ENCODE measurements at places on chromosomes 3 and 15. TPM values are rescaled to one million over a fixed set of nuclear protein-coding genes. Genes with fewer than 3 reads are reported as not detected.

DNA sequence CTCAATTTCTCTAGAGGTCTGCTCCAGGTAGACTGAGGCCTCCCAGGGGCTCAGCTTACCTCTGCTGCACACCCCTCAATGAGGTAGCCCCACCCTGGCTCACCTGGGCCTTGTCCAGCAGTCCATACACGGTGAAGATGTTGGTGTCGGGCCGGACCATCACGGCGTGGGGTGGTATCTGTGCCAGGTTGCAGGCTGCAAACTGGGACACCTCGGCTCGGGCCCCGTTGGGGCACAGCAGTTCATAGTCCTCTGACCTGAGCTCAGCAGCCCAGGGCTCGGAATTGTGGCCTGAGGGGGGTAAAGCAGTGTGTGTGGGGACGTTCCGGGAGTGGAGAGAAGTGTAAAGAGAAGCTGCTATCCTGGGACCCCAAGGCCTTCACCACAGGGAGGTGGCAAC lies 23.2 kb downstream of the MELTF start:
- DNase-seq, result no peak

GRCh38 chr3:15094187-15094875 lies 4.6 kb downstream of the RBSN start:
- DNase-seq, result no peak

- DNase-seq, result no peak
Observed at GRCh38 chr15:26242565-26243071, 379.5 kb upstream of the ATP10A start.

DNA sequence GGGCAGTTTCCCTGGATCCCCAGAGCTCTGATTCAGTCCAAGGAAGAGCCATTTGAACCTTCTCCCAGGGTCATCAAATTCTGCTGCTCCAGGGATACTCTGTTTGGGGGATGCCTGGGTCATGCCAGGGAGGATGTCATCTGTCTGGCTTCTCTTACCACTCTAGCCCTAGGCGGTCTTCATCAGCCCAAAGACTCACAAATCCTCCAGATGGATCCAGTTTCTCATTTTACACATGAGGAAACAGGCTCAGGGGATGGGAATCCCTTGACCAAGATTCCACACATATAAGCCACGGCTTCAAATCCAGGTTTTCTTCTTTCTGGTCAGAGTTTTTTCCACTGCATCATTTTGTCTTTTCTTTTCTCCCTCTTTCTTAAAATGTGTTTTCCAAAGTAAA lies 36.7 kb downstream of the SLC28A1 start:
- DNase-seq, result no peak

DNA sequence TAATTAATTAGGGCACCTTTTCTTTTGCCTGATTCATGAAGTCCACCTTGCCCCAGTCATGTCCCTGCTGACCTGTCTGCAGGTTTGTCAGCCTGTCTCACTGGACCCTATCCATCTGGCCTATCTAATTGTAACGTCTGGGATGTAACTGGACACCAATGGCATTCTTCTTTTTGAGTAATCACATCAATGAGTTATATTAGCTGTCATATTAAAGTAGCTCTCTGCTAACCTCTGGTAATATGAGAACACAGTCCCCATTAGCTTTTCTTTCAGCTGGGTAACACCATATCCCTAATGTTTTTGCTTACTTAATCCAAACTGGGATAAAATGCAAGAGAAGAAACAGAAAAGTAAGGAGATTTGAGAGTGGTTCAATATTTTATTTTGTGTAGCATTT lies 166.2 kb upstream of the VEPH1 start:
- DNase-seq, result no peak

DNA sequence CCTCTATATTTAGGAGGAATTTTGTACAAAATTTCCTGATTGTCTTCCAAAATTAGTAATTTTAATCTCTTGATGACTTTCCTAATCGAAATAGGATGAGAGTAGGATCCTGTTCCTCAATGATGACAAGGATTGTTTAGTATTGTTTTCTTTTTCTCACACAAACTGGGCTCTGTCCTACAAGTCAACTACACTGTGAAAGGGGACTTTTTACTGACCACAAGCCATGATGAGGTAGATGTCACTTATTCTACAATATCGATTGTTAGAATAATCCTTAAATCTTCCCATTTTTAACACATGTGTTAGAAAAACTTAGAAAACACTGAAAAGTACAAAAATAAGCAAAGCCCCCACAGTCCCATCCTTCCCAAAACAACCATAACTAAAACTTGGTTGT lies 35.8 kb upstream of the TSC22D2 start:
- no peak for DNase-seq

GRCh38 chr3:155096303-155097008 lies 16.3 kb downstream of the MME start:
- no peak for DNase-seq

DNA sequence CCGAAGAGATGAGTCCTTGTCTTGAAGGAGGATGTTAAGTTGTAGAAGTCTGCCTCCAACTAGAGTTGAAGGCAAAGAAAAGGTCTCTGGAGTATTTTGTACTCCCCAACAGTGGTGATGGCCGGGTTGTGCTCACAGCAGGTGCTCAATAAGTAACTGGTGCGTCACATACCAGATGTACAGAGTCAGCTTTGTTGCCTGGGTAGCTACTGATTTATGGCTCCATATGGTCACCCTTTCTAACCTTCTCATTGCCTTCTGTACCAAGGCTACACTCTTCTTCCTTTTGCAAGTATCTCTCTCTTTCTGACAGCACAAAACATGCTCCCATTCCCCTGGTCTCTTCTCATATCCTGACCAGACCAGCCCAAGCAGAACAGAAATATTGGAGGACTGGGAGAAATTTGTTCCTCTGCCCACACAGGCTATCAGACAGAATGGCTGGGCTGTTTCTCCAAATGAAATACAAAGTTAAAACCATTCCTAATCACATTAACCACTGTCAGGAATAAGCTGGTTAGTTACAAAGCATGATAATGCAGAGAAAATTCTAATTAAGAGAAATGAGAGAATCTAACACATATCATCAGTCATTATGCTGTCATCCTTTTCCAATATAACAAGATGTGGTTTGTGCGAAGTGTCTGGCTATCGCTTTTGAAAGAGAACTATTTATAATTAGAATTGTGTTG lies 150.1 kb upstream of the LRRN1 start:
- DNase-seq, result no peak

DNA sequence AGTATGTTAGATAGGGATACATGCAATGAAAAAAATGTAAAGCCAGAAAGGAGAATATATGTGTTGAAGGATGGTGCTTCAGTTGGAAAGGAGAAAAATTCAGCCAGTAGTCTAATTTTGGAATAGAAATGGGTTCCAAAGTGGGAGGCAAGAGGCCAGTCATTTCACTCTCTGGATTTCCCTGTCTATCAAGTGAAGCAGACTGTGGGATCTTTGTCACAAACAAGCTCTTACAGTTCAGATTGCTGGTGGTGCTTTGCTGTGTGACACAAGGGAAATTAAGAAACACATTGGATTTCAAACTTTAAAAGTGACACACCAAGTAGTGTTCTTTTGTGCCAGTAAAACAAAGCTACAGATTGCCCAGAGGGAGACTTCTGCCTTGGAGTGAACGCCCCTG lies 82.0 kb upstream of the BFSP2 start:
- DNase-seq, result no peak

GRCh38 chr15:78242128-78242527 lies 7.8 kb upstream of the ACSBG1 start:
- DNase-seq, result no peak

DNA sequence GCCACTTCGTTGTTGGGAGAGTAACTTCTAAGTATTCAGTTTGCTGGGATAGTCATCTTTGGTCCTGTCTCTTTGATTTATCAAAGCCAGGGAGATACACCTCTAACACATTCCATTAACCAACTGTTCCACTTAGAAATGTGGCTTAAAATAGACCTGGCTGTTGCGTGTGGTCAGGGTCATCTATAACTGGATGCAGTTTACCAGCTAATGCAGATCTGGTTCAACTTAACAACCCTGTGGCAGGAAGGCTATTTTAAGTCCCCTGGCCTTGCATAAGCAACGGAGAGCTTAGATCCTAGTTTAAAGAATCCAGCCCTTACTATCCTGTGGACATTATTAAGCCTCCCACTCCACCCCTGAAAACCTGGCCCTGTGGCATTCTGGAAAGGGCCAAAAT lies 28.1 kb upstream of the CAPN3 start:
- DNase-seq, result no peak

GRCh38 chr3:125386811-125387210 lies 11.7 kb upstream of the ZNF148 start:
- peak; percentile 80 for DNase-seq

GRCh38 chr3:136667081-136667480 lies 85.1 kb downstream of the STAG1 start:
- peak; percentile 43 for DNase-seq

- DNase-seq, result no peak
Observed at GRCh38 chr3:65746848-65747247, 291.9 kb downstream of the MAGI1 start.

DNA sequence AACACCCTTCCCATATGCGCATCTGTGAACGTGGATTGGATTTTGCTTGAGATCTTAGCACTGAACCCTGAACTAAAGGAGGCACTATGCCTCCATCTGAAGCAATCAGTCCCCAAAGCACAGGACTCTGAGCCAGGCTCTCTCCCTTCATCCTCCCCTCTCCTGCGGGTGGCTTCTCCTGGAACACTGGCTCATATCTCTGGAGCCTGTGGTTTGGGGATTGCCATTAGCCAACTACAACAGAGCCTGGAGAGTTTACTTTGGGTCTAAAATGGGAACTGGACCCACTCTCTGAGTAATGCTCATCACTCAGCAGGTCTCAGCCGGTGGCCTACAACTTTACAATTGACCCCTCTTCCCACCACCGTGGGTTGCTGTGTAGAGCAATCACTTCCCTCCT lies 190.8 kb upstream of the HES1 start:
- peak; percentile 74 for DNase-seq

DNA sequence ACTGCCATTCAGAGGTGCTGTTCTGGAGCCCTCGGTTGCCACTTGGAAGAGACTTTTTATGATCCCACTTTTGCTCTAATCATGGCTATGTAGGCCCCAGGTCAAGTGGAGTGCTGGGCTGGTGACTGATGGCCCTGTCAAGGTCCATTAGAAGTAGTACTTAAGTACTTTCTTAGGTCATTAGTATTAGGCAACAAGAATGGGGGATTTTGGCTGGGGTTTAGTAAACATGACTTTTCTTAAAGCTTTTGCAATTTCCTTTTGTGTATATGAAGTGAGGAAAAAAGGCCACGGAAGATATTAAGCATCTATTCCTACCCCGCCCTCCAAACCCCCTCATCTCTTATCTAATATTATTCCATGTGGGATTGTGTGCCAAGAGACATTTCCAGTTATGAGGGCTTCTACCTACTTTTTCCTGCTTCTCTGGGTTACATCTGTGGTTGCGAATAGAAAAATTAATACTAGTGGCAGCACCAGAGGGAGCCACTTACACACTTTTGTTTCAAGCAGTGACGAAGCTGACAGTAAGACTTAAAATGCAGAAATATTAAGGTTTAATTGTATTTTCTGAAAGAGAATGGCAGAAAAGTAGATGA lies 13.9 kb downstream of the NLGN1 start:
- peak; percentile 49 for DNase-seq

DNA sequence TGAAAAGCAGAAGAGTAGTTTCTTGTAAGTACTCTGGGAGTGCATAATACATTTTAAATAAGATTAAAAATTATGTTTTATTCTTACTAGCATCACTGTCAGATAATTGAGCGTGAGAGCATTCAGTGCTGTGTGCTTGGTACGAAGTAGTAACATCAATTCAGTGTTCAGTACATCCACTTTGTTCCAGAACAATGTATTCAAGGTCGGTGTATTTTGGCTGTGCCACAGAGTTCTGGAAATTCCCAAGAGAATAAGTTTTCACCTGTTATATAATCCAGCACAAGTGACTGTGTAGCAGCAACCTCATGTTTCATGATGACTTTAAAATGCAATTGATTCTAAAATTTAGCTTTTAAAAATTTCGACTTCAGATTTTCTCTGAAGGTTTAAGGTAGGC lies 130.6 kb downstream of the IGF1R start:
- no peak for DNase-seq

DNA sequence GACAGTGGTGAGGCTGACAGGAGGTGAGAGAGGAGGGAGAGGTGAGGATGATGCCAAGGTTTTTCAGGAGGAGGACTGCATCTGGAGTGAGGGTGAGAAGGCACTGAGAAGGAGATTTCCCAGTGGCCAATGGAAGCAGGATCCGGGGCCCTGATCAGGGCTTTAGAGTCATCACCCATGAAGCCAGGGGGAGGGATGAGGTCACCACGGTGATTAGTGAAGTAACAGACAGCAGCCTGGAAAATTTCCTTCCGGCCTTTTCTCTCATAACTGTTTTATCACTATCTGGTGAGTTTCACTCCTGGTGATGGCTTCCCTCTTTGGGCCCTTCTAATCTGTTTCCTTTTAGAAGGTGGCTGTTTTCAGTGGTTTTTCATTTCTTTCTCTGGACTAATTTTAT lies 80.5 kb upstream of the WNT5A start:
- peak; percentile 35 for DNase-seq

DNA sequence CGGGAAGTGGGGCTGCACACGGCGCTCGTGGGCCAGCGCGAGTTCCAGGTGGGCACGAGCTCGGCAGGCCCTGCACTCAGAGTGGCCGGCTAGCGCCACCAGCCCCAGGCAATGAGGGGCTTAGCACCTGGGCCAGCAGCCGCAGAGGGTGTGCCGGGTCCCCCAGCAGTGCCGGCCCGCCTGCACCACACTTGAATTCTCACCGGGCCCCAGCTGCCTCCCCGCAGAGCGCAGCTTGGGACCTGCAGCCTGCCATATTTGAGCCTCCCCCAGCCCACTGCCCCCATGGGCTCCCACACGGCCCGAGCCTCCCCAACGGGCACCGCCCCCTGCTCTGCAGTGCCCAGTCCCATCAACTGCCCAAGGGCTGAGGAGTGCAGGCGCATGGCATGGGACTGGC lies 87.5 kb downstream of the CHCHD4 start:
- DNase-seq, result no peak

CHRNA5 gene
- total RNA-seq, result under 0.01 TPM

DAZL gene
- not detected for total RNA-seq

SEMA5B gene
- not detected for total RNA-seq

JMJD7 gene
- total RNA-seq, result 3.6 TPM

MCCC1 gene
- 29.1 TPM for total RNA-seq

IFT122 gene
- total RNA-seq, result 16.9 TPM

RBMS3 gene
- total RNA-seq, result 58.6 TPM

Data from fibroblast of lung (primary cell).